ENCODE measurements at places on chromosomes 2 and 18.

DNA sequence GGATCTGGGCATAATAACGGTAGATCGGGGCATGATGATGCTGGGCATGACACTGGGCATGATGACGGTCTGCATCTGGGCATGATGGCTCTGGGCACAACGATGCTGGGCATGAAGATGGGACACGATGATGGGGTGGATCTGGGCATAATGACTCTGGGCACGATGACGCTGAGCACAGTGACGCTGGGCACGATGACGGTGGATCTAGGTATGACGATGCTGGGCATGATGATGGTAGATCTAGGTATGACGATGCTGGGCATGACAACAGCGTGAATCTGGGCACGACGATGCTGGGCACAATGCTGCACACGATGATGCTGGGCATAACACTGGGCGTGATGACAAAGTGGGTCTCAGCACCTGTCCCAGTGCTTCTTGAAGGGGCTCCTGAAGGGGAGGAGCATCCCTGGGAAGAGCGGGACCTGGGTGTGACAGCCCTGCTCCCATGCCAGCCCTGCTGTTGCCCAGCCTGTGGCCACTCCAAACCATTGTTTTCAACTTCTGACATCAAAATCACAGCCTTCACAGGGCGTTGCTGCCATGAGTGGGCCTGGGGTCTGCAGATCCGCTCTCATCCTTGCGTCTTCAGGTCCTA, 30.4 kb upstream of the ALLC start:
- no peak for DNase-seq

- no peak for DNase-seq
These were observed 296.2 kb upstream of the SPRED2 start for GRCh38 chr2:65728477-65729180.

DNA sequence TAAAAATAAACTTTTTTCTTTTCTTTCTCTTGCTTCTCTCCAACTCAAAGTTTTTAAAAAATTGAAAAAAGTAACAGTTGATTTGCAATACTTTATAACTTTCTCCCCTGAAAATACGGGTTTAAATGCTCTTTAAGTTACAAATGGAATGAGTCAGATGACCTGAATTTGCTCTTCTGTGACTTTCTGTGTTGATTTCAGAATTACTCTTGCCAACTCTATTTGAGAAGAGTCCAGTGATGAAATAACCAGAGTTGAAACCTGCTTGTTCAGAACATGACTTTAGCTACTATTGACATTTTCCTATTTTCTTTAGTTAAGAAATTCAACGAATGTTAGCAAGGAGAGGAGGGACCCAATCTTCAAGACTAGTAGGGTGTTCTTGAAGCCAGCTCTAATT, 146.1 kb upstream of the ZSWIM2 start:
- no peak for DNase-seq

GRCh38 chr2:231716666-231717280, 8.4 kb downstream of the PTMA start:
- DNase-seq, result no peak

- DNase-seq, result no peak
These were observed 534.8 kb downstream of the DCC start for GRCh38 chr18:52874774-52875173.
